ENCODE measurements at places on chromosomes 6 and 20.

GRCh38 chr20:41177636-41178035 is 40.3 kb downstream of the PLCG1 start:
- no peak for DNase-seq

GRCh38 chr6:88561034-88561953 is 395.1 kb upstream of the CNR1 start:
- DNase-seq: no peak

DNA sequence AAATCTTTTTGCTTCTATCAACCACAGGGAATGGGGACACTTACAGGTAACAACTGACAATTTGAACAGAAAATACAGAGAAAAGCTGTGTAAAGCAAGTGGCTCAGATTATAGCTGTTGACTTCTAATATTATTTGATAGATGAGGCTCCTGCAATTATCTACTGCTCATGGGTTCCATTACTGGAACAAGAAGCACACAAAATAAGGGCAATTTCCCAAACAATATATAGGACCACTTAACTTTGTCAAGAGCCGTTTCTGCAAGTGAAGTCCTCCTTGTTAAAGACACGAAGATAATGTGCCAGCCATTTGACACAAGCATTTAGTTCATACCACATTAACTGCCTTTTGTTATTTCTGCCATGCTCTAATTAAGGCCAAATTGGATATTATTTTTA is 315.5 kb upstream of the ARID1B start:
- no peak for DNase-seq

- peak; percentile 57 for DNase-seq
Measured at GRCh38 chr20:51768759-51769517, 748 bp upstream of the ATP9A start.

DNA sequence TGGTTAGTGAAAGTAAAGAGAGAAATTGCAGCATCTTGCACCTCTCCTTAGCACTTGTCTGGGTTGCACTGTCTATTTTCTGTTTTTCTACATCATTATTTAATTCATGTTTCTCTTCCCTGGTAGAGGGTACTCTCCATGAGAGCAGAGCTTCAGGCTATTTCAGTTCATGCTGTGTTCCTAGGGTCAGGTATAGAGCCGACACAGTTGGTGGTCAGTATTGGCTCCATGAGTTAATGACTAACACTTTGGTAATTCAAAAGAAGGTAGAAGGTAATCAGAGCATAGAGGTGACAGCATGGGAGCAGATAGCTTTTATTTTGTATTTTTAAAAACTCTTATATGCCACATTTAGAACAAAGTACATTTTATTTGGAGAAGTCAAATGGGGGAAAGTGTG is 42.7 kb downstream of the RIMS1 start:
- DNase-seq: no peak

DNA sequence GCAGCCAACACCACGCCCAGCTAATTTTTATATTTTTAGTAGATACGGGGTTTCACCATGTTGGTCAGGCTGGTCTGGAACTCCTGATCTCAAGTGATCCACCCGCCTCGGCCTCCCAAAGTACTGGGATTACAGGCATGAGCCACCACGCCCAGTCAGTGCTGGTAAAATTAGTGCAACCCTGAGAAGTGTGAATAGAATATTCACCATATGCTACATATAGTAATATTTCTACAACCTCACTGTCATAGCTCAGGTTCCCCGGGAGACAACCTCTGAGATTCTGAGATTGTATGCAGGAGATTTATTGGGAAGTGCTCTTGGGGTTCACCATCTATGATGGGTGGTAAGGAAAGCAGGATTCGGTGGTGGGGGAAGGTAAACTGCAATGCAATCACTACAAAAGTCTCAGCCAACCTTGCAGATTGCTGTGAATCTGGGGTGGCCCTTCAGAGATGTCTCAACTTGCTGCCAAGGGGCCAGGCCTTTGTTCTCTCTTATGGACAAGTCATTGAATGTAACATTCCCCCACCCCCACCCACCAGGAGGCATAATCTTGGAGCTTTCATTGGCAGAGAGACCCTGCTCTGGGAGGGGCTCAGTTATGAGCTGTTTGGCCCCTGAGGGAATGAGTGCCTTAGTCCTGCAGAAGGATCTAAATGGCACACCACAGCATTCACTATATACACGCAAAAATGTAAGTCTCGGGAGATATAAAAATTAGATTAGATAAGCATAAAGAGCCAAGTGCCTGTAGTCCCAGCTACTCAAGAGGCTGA is 34.0 kb upstream of the SEC63 start:
- no peak for DNase-seq

DNA sequence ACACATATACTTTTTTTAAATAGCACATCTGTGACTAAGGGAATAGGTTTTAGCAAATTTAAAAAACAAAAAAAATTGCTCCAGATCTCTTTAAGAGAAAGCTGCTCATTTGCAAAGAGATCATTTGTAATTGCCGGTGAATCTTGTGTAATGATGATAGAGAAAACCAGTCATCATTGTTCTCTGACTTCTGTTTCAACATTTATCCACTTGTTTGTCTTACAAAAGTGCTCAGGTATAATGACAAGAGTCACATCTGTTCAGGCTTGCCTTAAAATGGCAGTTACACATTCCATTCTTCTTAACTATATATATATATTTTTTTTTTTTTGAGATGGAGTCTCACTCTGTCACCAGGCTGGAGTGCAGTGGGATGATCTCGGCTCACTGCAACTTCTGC is 165.2 kb downstream of the AIG1 start:
- no peak for DNase-seq

GRCh38 chr6:75337835-75338580 is 53.4 kb upstream of the TMEM30A start:
- no peak for DNase-seq
